ENCODE measurements at places on chromosomes 12 and 14.

DNA sequence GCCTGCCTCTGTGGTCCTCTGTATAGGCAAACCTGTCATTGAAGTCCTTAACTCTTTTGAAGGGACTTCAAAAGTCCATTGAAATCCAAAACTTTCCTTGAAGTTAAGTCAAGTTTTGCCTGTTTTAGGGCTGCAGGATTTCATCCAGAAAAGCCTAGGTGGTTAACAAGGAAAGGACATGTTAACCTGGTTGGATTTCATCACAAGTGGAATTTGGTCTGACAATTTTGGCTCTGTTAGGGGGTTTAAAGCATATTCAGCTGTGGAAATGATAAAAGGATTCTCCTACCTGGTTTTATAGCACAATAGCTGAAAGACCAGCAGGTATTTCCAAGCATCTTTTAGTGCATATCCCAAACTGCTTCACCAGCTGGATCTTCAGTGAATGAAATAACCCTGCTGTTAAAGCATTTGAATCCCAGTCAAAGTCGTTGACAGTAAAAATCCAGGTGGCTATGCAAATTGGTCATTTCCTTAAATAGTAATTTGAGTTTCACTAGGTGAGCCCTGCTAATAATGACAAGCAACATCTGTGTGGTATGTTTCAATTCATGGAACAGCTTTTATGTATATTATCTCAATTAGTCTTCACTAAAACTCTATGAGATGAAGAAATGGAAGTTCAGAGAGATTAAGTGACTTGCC, 400.5 kb downstream of the ETNK1 start:
- no peak for DNase-seq

DNA sequence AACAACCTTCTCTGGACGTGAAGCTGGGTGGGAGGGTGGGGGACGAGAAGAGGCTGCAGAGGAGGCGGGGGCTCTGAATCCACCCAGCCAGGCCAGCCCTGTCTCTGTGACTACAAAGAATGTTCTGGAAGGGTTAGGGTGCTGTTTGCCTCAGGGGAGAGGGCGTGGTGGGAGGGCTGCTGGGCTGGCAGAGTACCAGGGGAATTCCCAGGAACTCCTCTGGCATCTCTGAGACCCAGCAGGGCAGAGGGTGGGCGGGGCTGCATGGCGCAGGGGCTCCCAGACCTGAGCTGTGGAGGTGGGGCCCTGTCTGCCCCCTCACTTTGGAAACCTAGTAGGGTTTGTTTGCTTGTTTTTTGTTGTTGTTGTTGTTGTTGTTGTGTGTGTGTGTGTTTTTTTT, 45.5 kb upstream of the FZD10 start:
- no peak for DNase-seq

DNA sequence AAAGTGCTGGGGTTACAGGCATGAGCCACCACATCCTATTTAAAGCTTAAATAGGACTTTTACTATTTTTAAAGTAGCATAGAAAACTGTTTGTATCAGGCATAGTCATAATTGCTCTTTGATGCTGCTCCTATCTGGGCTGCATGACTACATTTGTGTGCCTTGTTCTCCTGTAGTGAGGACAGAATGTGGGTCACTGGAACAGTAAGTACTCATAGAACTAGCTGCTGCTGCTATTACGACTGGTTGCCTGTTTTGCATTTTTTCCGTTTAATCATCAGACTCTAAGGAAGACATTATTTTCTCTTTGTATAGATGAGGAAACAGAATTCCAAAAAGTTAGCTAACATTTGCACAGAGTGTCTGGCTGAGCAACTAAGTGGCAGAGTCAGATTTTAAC, 42.8 kb downstream of the ZC3H14 start:
- DNase-seq = no peak

- no peak for DNase-seq
Observed at GRCh38 chr14:68333262-68333661, 459.6 kb downstream of the ZFP36L1 start.

DNA sequence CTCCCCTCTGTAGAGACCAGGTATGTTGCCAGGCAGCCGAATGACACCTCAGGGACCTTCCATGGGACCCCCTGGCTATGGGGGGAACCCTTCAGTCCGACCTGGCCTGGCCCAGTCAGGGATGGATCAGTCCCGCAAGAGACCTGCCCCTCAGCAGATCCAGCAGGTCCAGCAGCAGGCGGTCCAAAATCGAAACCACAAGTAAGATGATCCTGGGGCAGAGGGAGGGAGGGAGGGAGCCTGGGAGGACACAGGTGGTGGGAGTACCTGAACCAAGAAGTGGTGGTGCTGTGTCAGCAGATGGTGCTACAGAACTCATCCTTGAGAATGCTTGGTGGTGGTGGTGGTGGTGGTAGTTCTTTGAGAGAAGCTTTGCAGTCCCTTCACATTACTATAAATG, 1.0 kb downstream of the SMARCD1 start:
- no peak for DNase-seq

- DNase-seq = no peak
Observed at GRCh38 chr12:90262251-90262650, 553.6 kb upstream of the ATP2B1 start.

GRCh38 chr14:56801920-56802319, 8.4 kb downstream of the OTX2 start:
- DNase-seq = no peak

- DNase-seq = no peak
Observed at GRCh38 chr12:81617915-81618314, 141.2 kb downstream of the PPFIA2 start.

- DNase-seq = no peak
Observed at GRCh38 chr12:33926095-33926494, 96.2 kb upstream of the ALG10 start.

GRCh38 chr14:70018713-70019211, 139.5 kb downstream of the SMOC1 start:
- no peak for DNase-seq

GRCh38 chr12:110245369-110245772, 35.7 kb upstream of the ATP2A2 start:
- peak; percentile 10 for DNase-seq

- no peak for DNase-seq
Observed at GRCh38 chr12:94702696-94703095, 52.3 kb upstream of the TMCC3 start.

GRCh38 chr14:59352961-59353360, 112.2 kb downstream of the GPR135 start:
- no peak for DNase-seq

GRCh38 chr14:50943943-50944646, at the start of gene PYGL:
PYGL (minus strand) TSS chr14:50944483; CDS start chr14:50944403, 80 bp downstream.
- peak; percentile 46 for DNase-seq

- DNase-seq = no peak
Observed at GRCh38 chr14:96256407-96256806, 397 bp downstream of the BDKRB1 start.

- DNase-seq = no peak
Observed at GRCh38 chr12:10211101-10211939, 1.4 kb upstream of the GABARAPL1 start.

DNA sequence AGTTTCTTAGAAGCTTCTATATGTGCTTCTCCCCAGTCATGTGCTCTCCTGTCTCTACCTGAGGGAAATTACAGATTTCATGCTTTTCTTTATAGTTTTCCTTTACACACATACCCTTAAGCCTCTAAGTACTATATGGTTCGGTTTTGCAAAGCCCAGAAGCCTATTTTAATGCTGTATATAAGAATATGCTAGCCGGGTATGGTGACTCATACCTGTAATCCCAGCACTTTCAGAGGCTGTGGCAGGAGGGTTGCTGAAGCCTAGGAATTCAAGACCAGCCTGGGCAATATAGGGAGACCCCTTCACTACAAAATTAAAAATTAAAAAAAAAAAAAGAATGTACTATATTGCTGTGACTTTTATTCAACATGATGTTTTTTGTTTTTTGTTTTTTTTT, 15.4 kb downstream of the DGLUCY start:
- DNase-seq = no peak

GRCh38 chr12:66428261-66428660, 126.0 kb downstream of the HELB start:
- no peak for DNase-seq

GRCh38 chr12:21699851-21700250, 42.2 kb upstream of the LDHB start:
- DNase-seq = no peak

All from T-helper 2 cell treated with Interferon-gamma antibody and Interleukin-4, amounts not matched to agents 5 μg/mL and 100 μg/mL, for 36 hours (primary cell).